ENCODE measurements at places on chromosomes 12 and 14.

DNA sequence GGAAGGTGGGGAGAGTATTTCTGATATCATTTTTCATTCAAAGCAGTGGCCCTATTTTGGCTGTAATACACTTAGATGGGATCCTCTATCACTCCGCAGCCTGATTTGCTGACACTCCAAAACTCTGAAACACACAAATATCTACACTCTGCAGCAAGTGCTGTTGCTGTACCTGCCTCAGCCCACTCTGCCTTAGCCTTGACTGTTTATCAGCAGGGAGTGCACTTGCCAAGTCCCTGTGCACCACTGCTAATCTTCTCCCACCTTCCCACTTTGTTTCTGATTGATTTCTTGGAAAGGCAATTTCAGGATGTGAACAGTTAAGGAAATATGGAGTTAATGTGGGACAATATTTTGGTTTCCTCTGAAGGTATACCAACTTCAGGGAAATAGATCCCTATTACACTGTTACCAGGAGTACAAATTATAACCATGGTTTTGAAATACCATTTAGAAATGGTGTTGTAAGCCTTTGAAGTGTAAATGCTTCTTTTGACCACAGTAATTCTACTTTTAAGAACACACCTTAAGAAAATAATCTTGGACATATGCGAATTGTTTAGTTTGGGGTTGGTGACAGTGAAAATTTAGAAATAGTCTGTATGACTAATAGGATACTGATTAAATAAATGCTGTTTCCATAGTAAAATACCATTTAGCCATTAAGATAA is 59.3 kb downstream of the MBIP start:
- no peak for DNase-seq

DNA sequence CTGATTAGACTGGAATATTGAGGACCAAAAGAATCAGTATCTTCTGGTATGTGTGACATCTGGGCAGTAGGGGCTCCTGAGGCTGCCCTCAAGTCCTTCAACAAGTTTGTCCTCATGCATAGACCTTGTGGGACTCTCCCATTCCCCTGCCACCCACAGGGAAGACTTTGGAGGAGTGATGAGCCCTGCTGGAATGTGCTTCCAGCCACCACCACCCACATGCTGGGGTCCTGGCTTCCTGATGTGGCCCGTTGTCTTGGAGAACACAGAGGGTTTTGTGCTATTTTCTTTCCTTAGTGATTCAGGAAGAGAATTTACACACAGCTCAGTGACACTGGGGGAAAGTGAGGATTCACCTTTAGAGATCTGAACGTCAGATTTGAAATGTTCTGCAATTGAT is 29.2 kb upstream of the SEL1L start:
- DNase-seq, result no peak

DNA sequence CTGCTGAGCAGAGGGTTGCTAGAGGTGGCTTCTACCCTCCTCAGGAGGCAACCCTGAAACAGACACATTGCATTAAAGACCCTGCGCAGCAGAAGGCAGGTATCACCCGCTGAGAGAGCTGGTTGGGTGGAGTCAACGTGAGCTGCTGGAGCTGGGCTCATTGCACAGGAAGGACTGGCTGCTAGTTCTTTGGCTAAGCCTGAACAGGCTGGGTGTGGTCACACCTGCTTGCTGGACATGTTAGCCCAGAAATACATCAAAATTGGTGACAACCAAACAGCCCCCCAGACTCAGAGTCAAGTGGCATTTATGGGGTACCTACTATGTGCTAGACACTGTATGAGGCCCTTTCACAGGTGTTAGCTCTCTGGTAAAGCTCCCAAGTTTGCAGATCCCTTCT is 33.8 kb upstream of the IRF2BPL start:
- DNase-seq, result no peak

- DNase-seq, result no peak
These were observed 308.6 kb downstream of the CCDC91 start for GRCh38 chr12:28498850-28499249.

- DNase-seq, result no peak
These were observed 18.1 kb upstream of the DUSP6 start for GRCh38 chr12:89370421-89370831.

GRCh38 chr12:2372735-2373134 is 319.9 kb downstream of the CACNA1C start:
- DNase-seq, result no peak

GRCh38 chr14:84361476-84361875 is 1168.5 kb upstream of the FLRT2 start:
- peak; percentile 4 for DNase-seq

- peak; percentile 83 for DNase-seq
These were observed 37.8 kb downstream of the PHETA1 start for GRCh38 chr12:111330800-111331752.

GRCh38 chr12:26088998-26089397 is 35.8 kb downstream of the BHLHE41 start:
- DNase-seq, result no peak

DNA sequence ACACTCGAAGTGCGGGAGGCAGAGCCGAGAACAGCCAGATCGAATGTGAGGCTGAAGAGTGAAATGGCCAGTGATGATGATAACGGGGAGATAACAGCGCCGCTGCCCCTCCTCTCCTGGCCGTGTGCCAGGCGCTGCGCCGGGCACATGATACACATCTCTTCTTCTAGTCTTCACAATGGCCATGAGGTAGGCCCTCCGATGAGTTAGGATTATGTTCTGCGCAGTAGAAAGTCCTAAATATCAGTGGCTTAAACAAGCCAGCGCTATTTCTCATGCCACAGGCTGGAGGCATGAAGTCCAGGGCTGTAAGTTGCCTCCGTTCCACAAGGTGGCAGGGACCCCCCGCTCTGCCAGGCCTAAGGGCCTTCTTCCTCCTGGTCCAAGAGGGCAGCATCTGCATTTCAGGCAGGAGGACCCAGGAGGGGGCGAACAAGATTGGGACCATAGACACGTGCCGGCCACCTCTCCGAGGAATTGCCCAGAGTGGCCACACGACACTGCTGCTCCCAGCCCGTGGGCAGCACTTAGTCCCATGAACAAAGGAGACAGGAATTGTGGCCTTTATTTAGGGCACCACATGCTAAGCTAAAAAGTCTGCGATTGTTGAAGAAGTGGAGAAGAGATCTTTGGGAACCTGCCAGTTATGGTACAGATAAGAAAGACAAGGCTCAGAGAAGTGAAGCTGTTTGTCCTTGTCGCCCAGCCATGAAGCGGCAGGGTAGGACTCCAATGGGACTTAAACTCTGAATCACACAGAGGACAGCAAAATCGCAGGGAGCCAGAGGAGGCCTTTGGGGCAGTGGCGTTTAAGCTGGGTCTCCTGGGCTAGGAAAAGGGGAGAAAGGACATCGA is 10.9 kb upstream of the HVCN1 start:
- no peak for DNase-seq

GRCh38 chr12:64714551-64714968 is 44.6 kb downstream of the GNS start:
- no peak for DNase-seq

GRCh38 chr12:92938018-92938417 is 8.9 kb upstream of the EEA1 start:
- DNase-seq, result no peak

DNA sequence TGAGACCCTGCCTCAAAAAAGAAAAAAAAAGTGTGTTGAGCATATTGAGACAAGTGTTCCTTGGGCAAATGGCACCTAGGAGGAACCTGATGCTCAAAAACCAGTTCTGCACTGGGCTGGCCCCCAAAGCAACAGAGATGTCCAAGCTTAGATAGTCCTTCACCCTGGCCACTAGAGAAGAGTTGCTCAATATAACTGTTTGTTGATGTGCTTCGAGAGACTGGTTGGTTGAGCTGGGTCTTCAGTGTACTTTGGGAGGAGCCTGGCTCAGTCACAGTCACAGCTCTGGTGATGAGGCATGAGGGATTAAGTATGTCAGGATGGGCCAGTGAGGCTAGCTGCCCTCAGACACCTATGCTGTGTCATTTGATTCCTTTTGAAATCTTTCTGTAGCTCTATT is 38.0 kb downstream of the SLC2A14 start:
- DNase-seq, result no peak

DNA sequence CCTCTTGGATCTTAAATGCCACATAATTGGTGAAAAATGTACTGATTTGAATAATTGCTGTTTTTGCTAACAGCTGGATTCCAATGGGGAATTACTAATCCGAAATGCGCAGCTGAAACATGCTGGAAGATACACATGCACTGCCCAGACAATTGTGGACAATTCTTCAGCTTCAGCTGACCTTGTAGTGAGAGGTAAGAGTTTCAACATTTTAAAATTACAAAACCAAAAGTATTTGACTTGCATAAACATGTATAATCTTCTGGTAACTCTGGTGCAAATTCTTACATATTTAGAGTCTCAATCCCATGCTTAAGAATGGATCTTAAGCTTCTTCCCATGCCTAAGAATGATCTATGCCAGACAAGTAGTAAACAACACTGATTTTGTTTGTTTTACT is 229.1 kb upstream of the PDZRN4 start:
- no peak for DNase-seq

DNA sequence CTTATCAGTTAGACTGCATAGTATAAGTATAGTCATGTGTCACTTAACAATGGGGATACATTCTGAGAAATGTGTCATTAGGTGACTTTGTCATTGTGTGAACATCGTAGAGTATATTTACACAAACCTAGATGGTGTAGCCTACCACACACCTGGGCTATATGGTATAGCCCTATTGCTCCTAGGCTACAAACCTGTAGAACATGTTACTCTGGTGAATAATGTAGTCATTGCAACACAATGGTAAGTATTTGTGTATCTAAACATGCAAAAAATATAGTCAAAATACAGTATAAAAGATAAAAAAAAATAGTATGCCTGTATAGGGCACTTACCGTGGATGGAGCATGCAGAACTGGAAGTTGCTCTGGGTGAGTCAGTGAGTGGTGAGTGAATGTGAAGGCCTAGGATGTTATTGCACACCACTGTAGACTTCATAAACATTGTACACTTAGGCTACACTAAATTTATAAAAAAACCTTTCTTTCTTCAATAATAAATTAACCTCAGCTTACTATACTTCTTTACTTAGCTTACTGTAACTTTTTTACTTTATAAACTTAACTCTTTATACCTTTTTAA is 40.3 kb upstream of the ANKS1B start:
- DNase-seq, result no peak

GRCh38 chr12:125149160-125150108 is 84.2 kb downstream of the AACS start:
- no peak for DNase-seq

GRCh38 chr12:115004470-115005146 is 320.6 kb upstream of the TBX3 start:
- DNase-seq, result no peak

GRCh38 chr12:51977320-51977753 is 25.8 kb downstream of the ACVR1B start:
- no peak for DNase-seq

DNA sequence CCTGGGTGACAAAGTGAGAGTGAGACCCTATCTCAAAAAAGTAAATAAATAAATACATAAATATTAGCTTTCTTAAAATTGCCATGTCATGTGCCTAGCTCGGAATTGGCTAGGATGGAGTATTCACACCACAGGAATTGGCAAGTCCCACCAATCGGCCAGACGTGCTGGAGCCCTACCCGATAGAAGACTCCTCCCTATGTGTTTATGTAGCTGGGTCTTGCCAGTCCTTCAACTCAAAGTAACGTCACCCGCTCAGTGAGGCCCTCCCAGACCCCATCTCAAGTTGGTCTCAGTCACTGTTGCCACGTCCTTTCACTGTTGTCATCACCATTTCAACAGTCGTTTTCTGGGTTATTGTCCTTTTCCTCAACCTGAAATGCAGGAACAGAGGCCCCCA is 20.2 kb downstream of the VRTN start:
- no peak for DNase-seq

GRCh38 chr14:62322216-62322615 is 560.0 kb downstream of the SNAPC1 start:
- DNase-seq, result no peak

- no peak for DNase-seq
These were observed 8.5 kb downstream of the ZFP36L1 start for GRCh38 chr14:68784226-68784910.

DNA sequence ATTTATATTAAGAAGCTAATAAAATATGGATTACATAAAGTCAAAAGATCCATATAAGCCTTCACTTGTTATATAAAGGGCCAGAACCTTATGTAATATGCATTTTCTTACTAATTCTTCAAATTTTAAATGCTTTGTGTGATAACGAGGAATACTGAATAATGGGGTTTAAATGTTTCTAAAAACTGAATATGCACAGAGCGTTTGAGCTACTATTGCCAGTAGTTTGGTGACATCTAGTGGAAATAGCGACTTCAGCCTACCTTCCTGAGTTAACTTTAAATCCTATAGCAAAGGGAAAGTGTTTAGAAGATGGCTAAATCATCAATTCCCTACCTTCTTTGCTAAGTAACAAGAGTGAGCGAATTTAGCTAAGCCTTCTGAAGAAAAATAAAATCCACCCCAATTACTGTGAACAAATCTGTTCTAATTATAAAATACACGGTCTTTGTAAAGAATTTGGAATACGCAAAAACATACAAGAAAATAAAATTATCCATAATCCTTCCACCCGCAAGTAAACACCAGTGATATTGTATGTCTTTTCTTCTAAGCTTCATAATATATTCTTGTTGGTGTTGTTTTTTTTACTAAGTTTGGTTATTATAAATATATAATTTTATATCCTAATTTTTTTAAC is 115.5 kb upstream of the G2E3 start:
- peak; percentile 59 for DNase-seq

DNA sequence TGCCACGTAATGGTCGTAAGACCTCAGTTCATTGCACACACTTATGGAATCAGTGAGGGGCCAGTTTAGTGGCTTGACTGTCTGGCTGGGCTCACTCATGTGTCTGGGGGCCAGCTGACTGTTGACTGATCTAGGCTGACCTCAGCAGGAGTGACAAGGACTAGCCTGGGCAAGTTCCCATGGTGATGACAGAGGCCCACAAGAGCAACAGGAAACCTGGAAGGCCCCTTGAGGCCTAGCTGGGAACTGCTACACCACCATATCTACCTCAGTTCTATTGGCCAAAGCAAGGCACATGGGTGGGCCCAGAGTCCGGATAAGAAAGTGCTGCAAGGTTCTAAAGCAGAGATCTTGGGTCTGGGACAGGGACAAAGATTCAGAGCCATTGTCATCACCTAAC is 21.3 kb upstream of the RFLNA start:
- peak; percentile 54 for DNase-seq

DNA sequence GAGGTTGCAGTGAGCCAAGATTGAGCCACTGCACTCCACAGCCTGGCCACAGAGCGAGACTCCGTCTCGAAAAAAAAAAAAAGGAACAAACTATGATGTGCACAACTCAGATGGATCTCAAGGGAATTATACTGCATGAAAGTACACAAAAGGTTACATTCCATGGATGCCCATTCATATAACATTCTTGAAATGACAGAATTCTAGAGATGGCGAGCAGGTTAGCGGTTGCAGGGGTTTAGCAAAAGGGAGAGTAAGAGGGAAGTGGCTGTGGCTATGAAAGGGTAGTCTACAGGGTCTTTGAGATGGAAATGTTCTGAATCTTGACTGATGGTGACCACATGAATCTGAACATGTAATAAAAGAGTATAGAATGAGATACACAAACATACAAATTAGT is 49.7 kb downstream of the CKB start:
- DNase-seq, result no peak

GRCh38 chr14:41899416-41899815 is 292.7 kb downstream of the LRFN5 start:
- DNase-seq, result peak; percentile 83

GRCh38 chr12:17661250-17661649 is 428.7 kb downstream of the RERGL start:
- peak; percentile 4 for DNase-seq
